ENCODE measurements at places on chromosomes 11 and 22.

DNA sequence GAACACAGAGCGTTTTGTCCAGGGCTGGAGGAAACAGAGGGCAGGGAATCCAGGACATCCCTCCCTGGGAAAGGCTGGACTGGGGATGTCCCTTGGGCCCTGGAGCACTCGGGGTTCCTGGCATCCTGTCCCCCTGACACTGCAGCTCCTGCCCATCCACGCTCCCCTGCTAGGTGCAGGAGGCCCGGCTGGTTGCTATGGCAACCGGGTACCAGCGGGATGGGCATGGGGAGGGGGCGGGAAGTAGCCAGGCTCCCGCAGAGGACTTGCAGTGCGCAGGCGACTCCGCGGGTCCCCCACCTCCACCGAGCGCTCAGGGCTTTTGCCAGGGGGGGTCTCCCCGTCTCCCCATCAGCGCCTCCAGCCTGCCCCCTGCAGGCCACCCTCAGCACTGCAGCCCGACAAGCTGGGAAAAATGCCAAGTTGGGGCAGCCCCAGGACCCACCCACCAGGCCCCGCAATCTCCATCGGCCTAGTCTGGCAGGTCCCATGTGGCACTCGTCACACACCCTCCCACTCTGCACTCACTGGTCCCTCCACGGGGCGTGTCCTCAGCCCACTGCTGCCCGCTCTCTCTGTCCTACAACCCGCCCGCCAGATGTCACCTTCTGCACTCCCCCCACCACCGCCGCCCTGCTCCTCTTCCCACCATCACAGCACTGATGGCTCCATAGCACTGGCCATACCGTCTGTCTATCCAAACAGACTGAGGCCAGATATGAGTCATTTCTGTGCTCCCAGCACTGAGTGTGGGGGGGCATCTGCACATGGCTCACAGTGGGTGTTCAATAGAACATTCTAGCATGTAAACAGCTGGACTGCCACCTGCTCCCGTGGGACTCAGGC, 31.5 kb downstream of the KIAA0930 start:
- DNase-seq = peak; percentile 64

GRCh38 chr11:33869481-33870422, 22.1 kb downstream of the LMO2 start:
- DNase-seq = peak; percentile 58

DNA sequence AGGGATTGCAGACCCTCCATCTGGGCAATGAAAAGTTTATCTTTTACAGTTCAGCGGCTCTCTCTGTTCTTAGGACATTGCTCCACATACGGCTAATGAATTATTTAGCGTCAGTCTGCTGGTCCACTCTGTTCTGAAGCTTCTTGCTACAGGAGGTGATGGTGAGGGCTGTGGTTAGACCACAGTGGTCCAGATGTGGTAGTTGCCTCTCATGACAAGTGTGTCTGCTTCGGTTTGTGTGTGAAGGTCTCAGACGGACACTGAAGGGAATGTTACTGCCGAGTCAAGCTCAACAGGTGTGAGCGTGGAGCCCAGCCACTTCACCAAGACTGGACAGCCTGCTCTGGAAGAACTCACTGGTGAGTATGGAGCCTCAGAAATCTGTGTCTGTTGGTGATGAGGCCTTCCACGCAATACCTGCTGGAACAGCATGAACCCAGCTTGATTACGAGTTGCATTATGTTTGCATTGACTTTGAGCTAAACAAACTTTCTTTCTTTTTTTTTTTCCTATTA, 220.8 kb downstream of the DBX1 start:
- DNase-seq = no peak

DNA sequence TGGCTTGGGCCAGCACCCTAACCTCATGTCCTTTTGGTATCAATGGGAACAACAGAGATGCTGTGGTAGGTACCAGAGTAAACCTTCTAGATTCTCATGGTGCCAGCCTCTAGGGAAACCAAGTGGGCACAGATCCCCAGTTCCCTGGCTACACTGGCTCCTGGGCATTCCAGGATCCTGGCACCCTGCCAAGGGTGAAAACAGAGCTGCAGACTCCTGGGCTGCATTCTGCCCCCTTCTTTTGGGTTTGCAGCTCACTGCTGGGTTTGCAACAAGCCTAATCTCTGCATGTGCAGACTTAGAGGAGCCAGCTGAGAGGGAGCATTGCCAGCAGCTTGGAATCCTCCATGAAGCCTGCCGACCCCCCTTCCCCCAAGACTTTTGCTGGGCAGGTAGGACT, 30.6 kb downstream of the PRDM11 start:
- DNase-seq = no peak

GRCh38 chr11:69475866-69476471, 5.5 kb upstream of the LINC01488 start:
- DNase-seq = no peak

GRCh38 chr22:18005201-18005926, 19.0 kb downstream of the MICAL3 start:
- no peak for DNase-seq

DNA sequence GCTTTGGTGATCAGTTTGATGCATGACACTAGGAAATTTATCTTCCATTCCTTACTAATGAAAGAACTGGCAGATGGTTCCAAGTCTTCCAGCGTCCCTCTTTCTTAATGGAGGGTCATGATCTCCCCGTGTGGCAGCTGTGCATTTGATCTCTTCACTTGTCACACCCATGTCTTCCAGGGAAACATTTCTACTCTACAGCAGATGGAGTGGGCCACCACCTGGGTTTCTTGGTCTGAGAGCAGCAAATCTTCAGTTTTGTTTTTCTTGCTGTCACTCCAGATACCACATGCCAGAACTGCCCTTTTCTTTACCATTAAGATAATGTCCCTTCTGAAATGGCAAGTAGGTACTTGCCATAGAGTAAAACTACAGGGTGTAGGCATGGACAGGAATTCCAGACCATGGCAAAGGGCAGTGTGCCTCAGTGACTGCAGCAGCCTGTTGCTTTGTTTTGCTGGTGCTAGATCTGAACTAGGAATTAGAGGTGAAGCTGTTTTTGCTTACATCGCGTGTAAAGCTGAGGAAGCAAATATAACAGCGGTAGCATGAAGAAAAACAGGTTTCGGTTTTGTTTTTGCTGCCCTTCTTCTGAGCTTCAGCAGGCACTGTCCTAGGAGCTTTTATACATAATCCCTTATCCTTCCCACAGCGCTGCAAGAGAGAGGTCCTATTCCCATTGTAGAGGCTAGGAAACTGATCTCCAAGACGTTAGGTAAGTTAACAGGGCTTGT, 20.7 kb upstream of the C11orf96 start:
- DNase-seq = no peak

DNA sequence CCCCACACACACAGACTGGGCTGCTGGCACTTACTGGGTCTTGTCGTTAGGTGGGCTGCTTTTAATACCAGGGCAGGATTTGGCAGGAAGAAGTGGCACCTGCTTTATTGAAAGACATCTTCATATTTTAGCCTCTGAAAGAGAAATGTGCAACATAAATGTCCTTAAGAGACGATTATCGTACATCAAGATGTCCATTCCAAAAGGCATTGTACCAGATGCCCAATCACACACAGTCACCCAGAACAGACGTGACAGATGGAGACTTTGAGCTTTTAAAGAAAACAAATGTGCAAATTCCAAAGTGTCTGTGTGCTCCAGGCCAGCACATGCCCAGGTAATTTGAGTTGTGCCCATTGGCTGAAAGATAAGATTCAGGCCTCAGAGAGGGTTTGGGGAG, 155.7 kb downstream of the RRAS2 start:
- no peak for DNase-seq

GRCh38 chr11:69352166-69352565, 58.2 kb downstream of the MYEOV start:
- DNase-seq = no peak

GRCh38 chr22:17493419-17493981, 69.8 kb upstream of the SLC25A18 start:
- no peak for DNase-seq
